Mesenteric fat pad (tissue), 1 donor: ENCODE measurements at places on chromosomes 6 and 20. TPM values are rescaled to one million over a fixed set of nuclear protein-coding genes. Genes with fewer than 3 reads are reported as not detected.

The GPX5 gene
- total RNA-seq, result not detected

The NRSN1 gene
- total RNA-seq, result not detected

The TNFRSF6B gene
- total RNA-seq, result 4.7 TPM

The UTRN gene
- total RNA-seq, result 193 TPM

The ADGRF1 gene
- total RNA-seq, result not detected

The MCCD1 gene
- not detected for total RNA-seq

The PTK6 gene
- 0.10 TPM for total RNA-seq

The CTCFL gene
- 0.16 TPM for total RNA-seq

The PRKN gene
- 10.1 TPM for total RNA-seq

The SUMO4 gene
- total RNA-seq, result 1.2 TPM

The ACOT13 gene
- total RNA-seq, result 17.0 TPM

DNA sequence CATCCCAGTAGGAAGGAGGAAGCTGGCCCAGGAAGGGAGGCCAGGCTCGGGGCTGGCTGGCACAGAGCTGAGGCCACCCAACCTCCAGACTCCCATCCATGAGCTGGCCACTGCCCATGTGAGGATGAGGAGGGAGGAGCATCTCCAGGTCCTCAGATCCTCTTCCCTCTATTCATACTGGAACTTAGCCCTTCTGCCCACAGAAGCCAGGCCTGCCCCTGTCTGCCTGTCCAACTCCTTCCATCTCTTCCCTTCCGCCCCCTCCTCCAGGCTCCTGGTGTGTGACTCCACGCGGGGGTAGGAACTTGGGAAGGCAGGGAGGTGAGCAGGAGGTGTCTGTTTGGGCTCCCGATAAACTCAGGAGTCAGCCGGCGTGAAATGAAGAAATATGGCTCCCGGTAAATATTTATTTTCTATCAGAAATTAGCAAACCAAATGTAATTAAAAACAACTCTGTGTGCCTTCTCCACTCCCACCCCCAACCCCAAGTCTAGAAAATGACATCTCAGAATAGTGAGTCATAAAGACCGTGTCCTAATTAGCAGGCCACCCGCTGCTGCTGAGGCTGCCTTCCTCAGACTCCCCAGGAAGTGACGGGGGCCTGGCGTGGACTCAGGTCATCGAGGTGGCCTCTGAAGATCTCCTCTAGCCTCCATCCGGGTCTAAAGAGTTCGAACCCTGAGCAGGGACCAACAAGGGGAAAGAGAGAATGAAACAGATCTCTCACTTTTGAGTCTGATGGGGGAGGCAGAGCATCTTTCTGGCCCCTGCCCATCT is 81.9 kb downstream of the MDGA1 start:
- no peak for DNase-seq

- DNase-seq, result no peak
Measured at GRCh38 chr6:8738951-8739350, 303.6 kb upstream of the SLC35B3 start.

- DNase-seq, result no peak
Measured at GRCh38 chr6:72939004-72939403, 286.3 kb downstream of the KHDC1L start.

- DNase-seq, result no peak
Measured at GRCh38 chr6:13589801-13590200, 15.4 kb downstream of the SIRT5 start.

DNA sequence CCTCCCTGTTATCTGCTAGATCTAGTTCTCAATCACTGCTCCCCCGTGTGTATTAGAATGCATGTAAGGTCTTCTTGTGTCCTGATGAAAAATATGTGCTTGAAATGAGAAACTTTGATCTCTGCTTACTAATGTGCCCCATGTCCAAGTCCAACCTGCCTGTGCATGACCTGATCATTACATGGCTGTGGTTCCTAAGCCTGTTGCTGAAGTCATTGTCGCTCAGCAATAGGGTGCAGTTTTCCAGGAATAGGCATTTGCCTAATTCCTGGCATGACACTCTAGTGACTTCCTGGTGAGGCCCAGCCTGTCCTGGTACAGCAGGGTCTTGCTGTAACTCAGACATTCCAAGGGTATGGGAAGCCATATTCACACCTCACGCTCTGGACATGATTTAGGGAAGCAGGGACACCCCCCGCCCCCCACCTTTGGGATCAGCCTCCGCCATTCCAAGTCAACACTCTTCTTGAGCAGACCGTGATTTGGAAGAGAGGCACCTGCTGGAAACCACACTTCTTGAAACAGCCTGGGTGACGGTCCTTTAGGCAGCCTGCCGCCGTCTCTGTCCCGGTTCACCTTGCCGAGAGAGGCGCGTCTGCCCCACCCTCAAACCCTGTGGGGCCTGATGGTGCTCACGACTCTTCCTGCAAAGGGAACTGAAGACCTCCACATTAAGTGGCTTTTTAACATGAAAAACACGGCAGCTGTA is 73.4 kb downstream of the PTPN1 start:
- DNase-seq, result no peak

DNA sequence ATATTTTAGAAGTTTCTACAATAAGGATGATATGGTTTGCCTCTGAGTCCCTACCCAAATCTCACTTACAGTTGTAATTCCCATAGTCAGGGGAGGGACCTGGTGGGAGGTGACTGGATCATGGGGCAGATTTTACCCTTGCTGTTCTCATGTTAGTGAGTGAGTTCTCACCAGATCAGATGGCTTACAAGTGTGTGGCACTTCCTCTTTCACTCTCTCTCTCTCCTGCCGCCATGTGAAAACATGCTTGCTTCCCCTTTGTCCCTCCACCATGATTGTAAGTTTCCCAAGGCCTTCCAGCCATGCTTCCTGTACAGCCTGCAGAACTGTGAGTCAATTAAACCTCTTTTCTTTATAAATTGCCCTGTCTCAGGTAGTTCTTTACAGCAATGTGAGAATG is 527.5 kb upstream of the ID4 start:
- DNase-seq, result no peak

GRCh38 chr6:47019941-47020340 is 22.2 kb downstream of the ADGRF1 start:
- no peak for DNase-seq

DNA sequence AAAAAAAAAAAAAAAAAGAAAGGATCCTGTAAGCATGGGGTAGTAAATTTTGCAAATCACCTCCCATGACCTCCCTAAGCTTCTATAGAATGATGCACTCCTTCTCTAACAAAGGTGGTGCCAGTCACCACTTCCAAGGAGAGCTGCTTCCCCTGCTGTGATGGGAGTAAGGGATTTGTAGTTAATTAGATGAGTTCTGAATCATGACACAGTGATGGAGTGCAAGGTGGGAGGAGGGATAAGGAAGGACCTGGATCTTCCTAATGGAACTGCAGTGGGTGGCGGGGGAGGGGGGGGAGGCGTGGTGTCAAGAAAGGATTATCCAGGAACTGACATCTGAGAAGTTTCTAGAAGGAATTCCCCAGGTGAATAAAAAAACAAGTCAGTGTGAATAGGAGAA is 47.8 kb downstream of the NRN1 start:
- no peak for DNase-seq

GRCh38 chr6:32179766-32180405 is 1.7 kb downstream of the RNF5 start:
- DNase-seq, result no peak

GRCh38 chr6:90216072-90216977 is 80.3 kb downstream of the BACH2 start:
- no peak for DNase-seq

DNA sequence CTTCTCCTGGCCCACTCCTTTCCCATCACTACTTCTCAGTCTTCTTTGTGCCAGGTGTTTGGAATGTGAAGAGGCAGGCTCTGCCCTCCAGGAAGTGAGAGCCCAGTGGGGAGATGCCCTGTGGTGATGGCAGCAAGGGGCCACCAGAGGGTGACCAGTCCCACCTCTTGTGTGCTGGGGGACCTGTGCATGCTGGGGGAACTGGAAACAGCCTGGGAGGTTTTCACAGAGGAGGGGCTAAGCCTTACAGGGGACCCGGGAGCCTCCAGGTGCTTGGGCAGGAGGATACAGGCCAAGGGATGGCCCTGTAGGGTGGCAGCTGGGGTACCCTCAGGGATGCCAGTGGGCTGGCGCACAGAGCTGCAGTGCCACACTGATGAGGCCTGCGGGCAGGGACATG is 72.3 kb downstream of the RAMACL start:
- DNase-seq, result peak; percentile 30

DNA sequence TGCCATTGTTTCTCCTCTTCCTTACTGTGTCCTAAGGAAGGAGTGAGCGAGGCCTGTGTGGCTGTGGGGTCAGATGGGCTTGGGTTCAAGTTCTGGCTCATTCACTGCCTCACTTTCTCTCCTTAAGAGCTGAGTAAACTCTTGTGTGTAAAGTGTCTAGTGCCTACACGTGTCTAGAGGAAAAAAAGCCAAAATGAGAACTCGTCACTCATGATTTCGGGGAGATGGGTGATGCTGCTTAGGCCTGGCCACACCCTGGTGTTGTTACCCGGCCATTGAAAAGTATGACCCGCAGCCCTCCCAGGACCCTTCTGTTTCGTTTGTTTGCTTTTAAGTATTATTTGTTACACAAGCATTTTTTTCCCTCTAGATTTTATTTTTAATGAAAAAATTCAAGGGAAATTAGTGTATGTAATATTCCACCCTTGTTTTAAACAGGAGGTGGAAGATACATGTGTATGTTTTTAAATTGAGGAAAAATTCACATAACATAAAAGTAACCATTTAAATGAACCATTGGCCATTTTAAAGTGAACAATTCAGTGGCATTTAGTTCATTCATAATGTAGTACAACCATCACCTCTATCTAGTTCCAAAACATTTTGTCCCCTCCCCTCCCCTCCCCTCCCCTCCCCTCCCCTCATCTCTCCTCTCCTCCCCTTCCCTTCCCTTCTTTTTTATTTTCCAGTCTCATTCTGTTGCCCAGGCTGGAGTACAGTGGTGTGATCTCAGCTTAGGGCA is 71.0 kb downstream of the CEBPB start:
- DNase-seq, result no peak

DNA sequence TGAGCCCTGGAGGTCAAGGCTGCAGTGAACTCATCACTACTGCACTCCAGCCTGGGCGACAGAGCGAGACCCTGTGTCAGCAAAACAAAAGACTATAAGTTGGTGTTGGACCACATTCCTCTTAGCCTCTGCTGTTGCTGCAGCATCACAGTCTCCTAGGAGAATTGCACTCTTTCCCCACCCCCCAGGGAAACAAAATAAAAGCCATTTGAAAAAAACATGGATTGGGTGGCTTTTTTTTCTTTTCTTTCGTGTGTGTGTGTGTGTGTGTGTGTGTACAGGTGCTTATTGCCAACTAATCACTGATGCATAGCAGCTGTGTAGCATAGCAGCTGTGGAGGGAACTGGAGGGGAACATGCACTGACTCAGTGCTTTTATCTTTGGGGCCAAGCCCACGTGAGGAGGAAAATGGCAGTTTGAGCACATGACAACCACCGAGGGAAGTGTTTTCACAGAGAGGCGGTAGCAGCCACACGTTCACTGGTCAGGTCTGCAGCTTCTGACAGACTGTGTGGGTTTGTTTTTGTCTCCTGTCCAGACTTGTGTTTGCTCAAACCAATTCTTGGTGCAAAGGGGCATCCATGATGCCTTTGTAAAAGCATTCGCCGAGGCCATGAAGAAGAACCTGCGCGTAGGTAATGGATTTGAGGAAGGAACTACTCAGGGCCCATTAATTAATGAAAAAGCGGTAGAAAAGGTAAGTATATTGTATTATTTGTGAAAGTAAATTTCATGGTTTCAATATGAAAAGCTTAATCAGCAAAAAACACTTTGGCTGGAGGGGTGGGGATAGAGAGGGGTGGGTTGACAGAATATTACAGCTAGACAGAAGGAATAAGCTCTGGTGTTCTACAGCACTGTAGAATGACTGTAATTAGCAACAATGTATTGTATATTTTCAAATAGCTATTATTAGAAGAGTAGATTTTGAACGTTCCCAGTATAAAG is 27.7 kb downstream of the ALDH5A1 start:
- DNase-seq, result no peak

GRCh38 chr20:56411759-56412472 is at the start of gene CASS4:
TSS of gene CASS4 (plus strand) at chr20:56412260. CDS start at chr20:56412459, 199 bp downstream.
- no peak for DNase-seq

DNA sequence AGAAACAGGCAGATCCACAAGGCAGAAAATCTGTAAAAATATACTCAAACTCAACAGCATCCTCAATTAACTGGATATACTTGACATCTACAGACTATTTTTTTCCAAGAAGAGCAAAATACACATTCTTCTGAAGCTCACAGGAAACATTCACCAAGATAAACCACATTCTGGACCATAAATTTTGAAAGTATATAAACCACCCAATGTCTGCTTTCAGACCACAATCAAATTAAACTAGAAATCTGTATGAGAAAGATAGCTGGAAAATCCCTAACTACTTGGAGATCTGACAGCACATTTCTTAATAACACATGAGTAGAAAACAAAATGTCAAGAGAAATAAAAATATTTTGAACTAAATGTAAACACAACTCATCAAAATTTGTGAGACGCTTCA is 195.5 kb downstream of the ERMARD start:
- DNase-seq, result no peak
